ENCODE measurements at places on chromosomes 4 and X. TPM values are rescaled to one million over a fixed set of nuclear protein-coding genes. Genes with fewer than 3 reads are reported as not detected.

The BST1 gene
- 2.6 TPM for total RNA-seq

The NHSL2 gene
- 4.7 TPM for total RNA-seq

GRCh38 chr4:163875327-163875726 lies 380.8 kb downstream of the TMA16 start:
- no peak for DNase-seq

- no peak for DNase-seq
These were observed 384.0 kb downstream of the TMA16 start for GRCh38 chr4:163878336-163879121.

DNA sequence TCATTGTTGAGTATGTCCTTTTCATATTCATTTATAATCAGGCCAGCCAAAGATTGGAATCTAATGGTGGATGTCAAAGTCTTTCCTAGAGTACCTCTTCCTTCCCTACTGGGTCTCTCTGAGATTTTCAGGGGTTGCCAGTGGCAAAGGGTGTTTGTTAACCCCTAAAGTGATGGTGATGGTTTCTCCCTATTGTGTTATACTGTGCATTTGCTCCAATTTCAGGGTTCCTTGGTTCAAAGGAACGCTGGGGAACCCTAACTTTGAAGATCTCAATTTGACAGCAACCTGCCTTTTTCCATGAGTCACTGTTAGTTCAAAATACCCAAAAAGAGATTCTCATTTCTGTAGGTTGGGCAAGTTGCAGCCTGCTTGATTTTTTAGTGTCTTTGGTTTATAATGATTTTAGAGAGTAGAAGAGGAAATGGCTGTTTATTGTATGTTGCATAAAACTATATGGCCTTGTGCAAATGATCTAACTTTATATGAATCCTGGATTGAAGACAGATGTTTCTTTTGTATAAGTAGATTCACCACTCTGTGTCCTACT lies 23.0 kb downstream of the GAB1 start:
- no peak for DNase-seq

GRCh38 chr4:46390355-46391058 lies 579 bp upstream of the GABRA2 start:
- peak; percentile 26 for DNase-seq

Measured in Right ventricle myocardium superior (tissue), 1 donor.